ENCODE measurements at places on chromosomes 1 and 21.

DNA sequence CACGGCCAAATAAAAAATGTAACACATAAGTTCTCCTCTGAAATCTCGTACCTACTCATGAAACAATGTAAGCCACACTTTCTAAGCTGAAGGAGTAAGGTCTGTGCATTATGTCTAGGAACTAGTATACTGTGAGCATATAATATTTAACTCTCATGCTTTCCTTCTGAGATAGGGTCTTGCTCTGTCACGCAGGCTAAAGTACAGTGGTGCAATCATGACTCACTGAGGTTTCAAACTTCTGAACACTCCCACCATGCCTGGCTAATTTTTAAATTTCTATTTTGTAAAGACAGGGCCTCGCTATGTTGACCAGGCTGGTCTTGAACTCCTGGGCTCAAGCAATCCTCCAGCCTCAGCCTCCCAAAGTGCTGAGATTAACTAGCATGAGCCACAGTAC lies 71.3 kb downstream of the AHCTF1 start:
- DNase-seq, result no peak

- DNase-seq, result no peak
Observed at GRCh38 chr1:8047112-8047511, 21.0 kb upstream of the ERRFI1 start.

GRCh38 chr1:33332357-33332789 lies 11.5 kb upstream of the A3GALT2 start:
- no peak for DNase-seq

DNA sequence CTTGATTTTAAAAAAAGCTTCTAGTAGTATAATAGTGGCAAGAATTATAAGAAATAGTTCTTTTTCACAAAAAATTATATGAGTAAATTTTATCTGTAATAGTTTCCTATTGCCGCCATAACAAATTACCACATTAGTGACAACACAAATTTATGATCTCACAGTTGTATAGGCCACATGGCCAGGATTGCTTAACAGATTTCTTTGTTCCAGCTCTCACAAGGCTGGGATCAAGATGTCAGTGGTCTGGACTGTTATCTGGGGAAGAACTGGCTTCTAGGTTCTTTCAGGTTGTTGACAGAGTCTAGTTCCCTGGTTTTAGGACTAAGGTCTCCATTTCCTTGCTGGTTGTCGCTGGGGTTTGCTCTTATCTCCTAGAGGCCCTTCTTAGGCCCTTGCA lies 236.4 kb downstream of the USP25 start:
- no peak for DNase-seq

DNA sequence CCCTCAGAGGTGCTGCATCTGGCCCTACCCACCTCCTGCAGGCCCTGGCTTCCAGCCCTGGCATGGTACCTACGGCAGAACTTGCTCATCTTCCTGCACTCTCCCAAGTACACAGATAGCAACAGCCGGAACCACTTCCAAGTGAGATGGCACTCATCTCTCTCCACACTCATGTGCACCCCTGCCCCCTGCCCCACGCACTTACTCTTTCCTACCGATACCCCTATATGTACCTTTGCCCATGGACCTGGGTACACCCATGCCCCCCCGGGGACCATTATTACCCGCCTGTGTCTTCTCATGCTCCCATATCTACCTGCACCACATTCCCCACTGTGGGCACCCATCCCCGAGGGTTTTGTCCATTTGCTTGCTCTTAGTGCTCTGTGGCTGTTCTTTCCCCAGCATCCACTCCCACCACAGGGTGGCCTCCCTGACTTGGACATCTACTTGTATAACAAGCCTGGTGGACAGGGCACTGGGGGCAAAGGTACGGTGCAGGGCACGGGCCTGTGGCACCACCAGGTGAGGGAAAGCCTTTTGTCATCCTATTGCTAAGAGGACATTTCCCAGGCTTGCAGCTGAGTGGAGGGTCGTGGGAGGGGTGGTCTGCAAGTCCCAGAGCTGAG lies 14.7 kb downstream of the HYI start:
- no peak for DNase-seq

- DNase-seq, result no peak
Observed at GRCh38 chr1:151056149-151056548, 3.3 kb downstream of the CDC42SE1 start.

DNA sequence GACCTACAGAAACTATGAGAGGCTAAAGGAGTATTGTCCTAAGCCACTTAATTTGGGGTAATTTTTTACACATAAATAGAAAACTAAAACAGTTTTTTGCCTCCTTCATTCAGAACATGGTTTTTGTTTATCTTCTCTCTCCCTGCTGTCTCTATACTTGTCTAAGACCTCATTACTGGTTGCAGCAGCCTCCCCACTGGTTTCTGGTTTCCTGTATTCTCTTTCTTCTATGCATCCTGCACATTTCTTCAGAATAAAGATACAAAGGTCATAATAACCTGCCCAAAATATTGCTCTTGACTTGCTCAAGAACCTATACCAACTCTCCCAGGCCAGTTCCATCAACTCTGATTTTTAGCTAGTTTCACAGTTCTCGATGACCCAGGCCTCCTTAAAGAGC lies 19.8 kb upstream of the BOLA1 start:
- no peak for DNase-seq

Data from NCI-H1694 (cell line).